ENCODE measurements at places on chromosomes 11 and 22. TPM values are rescaled to one million over a fixed set of nuclear protein-coding genes. Genes with fewer than 3 reads are reported as not detected.
A peak's percentile ranks its signal among the peaks of the same experiment; 100 is the strongest.

NLRP14 gene
- total RNA-seq, result not detected

TMEM25 gene
- total RNA-seq, result 50.8 TPM

OR8K1 gene
- total RNA-seq, result not detected

TCN2 gene
- total RNA-seq, result 33.9 TPM

ZNF74 gene
- 13.8 TPM for total RNA-seq

PRG3 gene
- not detected for total RNA-seq

PANX2 gene
- 2.5 TPM for total RNA-seq

GRCh38 chr22:49613511-49614270 is 214.0 kb downstream of the BRD1 start:
- H3K36me3 ChIP-seq, result no peaks in the 10 kb centered on the region
- H3K4me3 ChIP-seq, result no peak overlapping the region
- no peaks in the 10 kb centered on the region for H3K4me1 ChIP-seq
- no peaks in the 10 kb centered on the region for H3K27me3 ChIP-seq
- no peak for DNase-seq

GRCh38 chr11:57277845-57278720 is 41.0 kb upstream of the APLNR start:
- peak overlapping the region; percentile 25 for H3K4me3 ChIP-seq
- peak; percentile 32 for DNase-seq
- no peak overlapping the region for H3K27ac ChIP-seq

DNA sequence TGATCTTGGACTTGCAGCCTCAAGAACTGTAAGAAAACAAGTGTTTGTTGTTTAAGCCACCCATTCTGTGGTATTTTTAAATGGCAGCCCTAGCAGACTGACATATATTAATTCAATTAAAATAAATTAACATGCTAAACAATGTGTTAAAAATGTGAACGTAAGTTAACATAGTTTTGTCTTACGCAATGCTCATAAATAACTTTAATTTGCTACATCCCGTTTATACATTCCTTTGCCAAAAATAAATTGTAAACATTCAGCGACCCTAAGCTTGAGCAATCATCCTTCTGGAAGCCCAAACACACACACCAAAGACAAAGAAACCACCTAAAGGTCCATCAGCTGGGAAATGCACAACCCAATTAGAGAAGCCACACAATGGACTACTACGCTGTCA is 70.4 kb downstream of the CELSR1 start:
- no peak for DNase-seq
- H3K36me3 ChIP-seq, result no peaks in the 10 kb centered on the region
- H3K27me3 ChIP-seq, result no peaks in the 10 kb centered on the region

- H3K4me1 ChIP-seq, result no peaks in the 10 kb centered on the region
- H3K36me3 ChIP-seq, result no peaks in the 10 kb centered on the region
- no peak overlapping the region for H3K27ac ChIP-seq
- DNase-seq, result no peak
These were observed 68.9 kb upstream of the POU2AF2 start for GRCh38 chr11:111176603-111177002.

DNA sequence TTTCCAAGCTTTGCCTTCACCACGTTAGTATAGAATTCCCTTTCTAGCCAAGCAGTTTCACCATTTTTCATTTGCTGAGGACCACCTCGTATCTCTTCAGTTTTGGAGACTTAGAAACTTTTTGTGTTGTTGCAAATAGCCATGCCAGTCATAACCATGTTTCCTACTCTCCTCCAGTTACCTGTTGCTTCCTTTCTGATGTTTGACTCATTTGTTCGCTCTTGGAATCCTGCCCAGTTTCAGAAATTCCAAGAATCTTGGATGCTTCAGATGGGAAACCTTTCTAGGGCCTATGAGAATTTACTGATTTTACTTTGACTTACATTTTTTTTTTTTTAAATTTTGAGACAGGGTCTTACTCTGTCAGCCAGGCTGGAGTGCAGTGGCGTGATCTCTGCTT is 65.4 kb downstream of the PPP6R3 start:
- no peak overlapping the region for H3K27ac ChIP-seq
- no peak for DNase-seq
- H3K4me3 ChIP-seq, result no peak overlapping the region

- no peak overlapping the region for H3K27ac ChIP-seq
- peaks cover 8% of the 10 kb centered on the region for H3K4me1 ChIP-seq
- H3K4me3 ChIP-seq, result no peak overlapping the region
- no peaks in the 10 kb centered on the region for H3K27me3 ChIP-seq
- H3K36me3 ChIP-seq, result no peaks in the 10 kb centered on the region
These were observed 11.1 kb upstream of the SOX10 start for GRCh38 chr22:37995460-37995859.

GRCh38 chr22:47965896-47966295 is 1203.4 kb downstream of the TBC1D22A start:
- H3K27me3 ChIP-seq, result no peaks in the 10 kb centered on the region
- H3K4me3 ChIP-seq, result no peak overlapping the region
- no peak overlapping the region for H3K27ac ChIP-seq
- H3K36me3 ChIP-seq, result no peaks in the 10 kb centered on the region
- no peak for DNase-seq

- H3K27ac ChIP-seq, result no peak overlapping the region
- H3K4me3 ChIP-seq, result no peak overlapping the region
- H3K4me1 ChIP-seq, result peaks cover 10% of the 10 kb centered on the region
These were observed 71.1 kb downstream of the STIM1 start for GRCh38 chr11:3926458-3927095.

GRCh38 chr11:122435540-122436187 is 219.9 kb upstream of the UBASH3B start:
- H3K27me3 ChIP-seq, result no peaks in the 10 kb centered on the region
- DNase-seq, result no peak
- H3K27ac ChIP-seq, result no peak overlapping the region
- no peaks in the 10 kb centered on the region for H3K36me3 ChIP-seq

- H3K4me3 ChIP-seq, result no peak overlapping the region
- no peaks in the 10 kb centered on the region for H3K36me3 ChIP-seq
- H3K27me3 ChIP-seq, result no peaks in the 10 kb centered on the region
- no peaks in the 10 kb centered on the region for H3K4me1 ChIP-seq
- H3K27ac ChIP-seq, result no peak overlapping the region
These were observed 1158.9 kb downstream of the DLG2 start for GRCh38 chr11:84468235-84468634.

DNA sequence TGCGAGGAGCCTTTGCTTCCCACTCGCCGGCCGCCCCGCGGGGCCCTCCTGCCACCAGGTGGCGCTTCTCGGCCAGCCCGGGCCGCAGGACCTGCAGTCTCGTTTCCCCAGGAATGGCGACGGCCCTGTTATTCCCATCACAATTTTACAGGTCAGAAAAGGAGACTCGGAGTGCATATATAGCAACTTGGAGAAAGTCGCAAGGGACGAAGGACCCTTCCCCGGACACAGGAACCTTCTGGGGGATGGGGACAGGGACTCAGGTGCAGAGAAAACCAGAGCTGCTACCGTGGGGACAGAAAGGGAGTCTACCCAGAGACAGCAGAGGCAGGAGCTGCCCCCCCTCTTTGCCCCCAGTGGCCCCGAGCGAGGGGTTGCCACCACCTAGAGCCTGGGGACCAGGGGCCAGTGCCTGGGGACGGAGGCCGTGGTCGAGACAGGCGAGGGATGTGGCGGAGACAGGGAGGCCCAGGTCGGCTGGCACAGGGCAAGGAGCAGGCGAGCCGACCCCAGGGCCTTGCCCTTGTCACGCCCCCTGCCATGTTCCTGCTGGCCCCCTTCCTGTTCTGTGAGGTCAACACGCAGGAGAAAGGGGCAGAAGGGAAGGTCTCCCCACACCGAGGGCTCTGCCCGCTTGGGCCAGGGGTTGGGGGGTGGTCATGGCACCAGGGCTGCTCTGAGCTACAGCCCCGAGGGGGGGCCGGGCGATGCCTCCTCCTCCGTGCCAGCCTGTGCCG is 3.5 kb upstream of the KRTAP5-6 start:
- H3K4me3 ChIP-seq, result peak overlapping the region; percentile 37
- no peaks in the 10 kb centered on the region for H3K36me3 ChIP-seq
- no peaks in the 10 kb centered on the region for H3K27me3 ChIP-seq
- peak; percentile 15 for DNase-seq
- peaks cover 5% of the 10 kb centered on the region for H3K4me1 ChIP-seq

GRCh38 chr11:107427569-107428180 is 29.9 kb downstream of the CWF19L2 start:
- no peak for DNase-seq
- H3K27me3 ChIP-seq, result no peaks in the 10 kb centered on the region
- H3K4me1 ChIP-seq, result no peaks in the 10 kb centered on the region
- H3K4me3 ChIP-seq, result no peak overlapping the region

- H3K36me3 ChIP-seq, result no peaks in the 10 kb centered on the region
- H3K4me1 ChIP-seq, result peaks cover 12% of the 10 kb centered on the region
- H3K27me3 ChIP-seq, result no peaks in the 10 kb centered on the region
- no peak overlapping the region for H3K4me3 ChIP-seq
These were observed 40.8 kb downstream of the RIBC2 start for GRCh38 chr22:45454275-45454674.

- DNase-seq, result no peak
- H3K27ac ChIP-seq, result no peak overlapping the region
- H3K4me3 ChIP-seq, result no peak overlapping the region
- no peaks in the 10 kb centered on the region for H3K27me3 ChIP-seq
- H3K36me3 ChIP-seq, result no peaks in the 10 kb centered on the region
These were observed 479.4 kb downstream of the JRKL start for GRCh38 chr11:96869207-96869606.

DNA sequence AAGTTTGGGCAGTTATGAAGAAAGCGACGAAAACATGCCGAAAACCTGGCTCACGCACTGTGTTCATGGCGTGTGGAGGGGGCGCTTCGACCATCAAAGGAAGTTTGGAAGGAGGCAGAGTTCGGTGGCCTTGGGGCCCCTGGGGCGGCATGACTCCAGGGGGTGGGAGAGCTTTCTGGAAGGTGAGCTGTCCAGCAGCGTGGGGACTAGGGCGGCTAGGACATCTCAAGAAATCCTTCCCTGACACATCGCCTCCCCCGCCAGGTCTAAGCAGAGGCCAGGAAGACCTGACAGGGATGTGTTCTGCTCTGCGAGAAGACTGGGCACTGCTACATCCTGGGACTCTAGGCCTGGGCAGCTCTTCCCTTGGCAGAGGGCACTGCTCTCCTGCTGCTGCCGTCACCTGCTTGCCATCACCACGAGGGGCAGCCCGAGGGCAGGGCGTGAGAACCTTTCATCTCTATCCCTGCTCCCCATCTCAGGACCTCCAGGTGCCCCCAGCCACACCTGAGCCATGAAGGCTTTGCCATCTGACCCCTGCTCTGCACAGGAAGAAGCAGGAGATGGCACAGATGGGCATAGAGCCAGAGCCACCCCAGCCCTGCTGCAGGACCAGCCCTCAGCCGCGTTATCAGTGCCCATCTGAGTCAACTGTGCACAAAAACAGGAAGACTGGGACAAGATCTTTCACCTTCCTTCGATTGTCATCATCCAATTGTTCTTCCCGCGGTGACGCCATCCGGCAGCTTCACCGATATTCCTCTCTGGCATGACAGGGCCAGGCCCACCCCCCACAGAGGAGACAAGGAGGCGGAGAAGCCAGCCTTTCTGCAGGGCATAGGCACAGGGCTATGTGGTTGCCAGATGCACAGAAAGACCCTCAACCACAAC is 12.7 kb downstream of the LINC01488 start:
- DNase-seq, result no peak
- H3K36me3 ChIP-seq, result no peaks in the 10 kb centered on the region
- peaks cover 32% of the 10 kb centered on the region for H3K4me1 ChIP-seq
- H3K4me3 ChIP-seq, result no peak overlapping the region

GRCh38 chr11:131246663-131247062 is 123.8 kb upstream of the NTM start:
- no peaks in the 10 kb centered on the region for H3K4me1 ChIP-seq
- H3K27ac ChIP-seq, result no peak overlapping the region
- no peak overlapping the region for H3K4me3 ChIP-seq
- no peaks in the 10 kb centered on the region for H3K36me3 ChIP-seq
- no peaks in the 10 kb centered on the region for H3K27me3 ChIP-seq

GRCh38 chr11:82539669-82540068 is 194.0 kb downstream of the FAM181B start:
- no peaks in the 10 kb centered on the region for H3K4me1 ChIP-seq
- no peaks in the 10 kb centered on the region for H3K36me3 ChIP-seq
- DNase-seq, result no peak

GRCh38 chr22:22181341-22181850 is 63.2 kb upstream of the VPREB1 start:
- no peak overlapping the region for H3K4me3 ChIP-seq
- DNase-seq, result no peak
- no peak overlapping the region for H3K27ac ChIP-seq
- no peaks in the 10 kb centered on the region for H3K4me1 ChIP-seq
- H3K36me3 ChIP-seq, result no peaks in the 10 kb centered on the region
- no peaks in the 10 kb centered on the region for H3K27me3 ChIP-seq
